ENCODE measurements at places on chromosomes 11 and 22. TPM values are rescaled to one million over a fixed set of nuclear protein-coding genes. Genes with fewer than 3 reads are reported as not detected.

DNA sequence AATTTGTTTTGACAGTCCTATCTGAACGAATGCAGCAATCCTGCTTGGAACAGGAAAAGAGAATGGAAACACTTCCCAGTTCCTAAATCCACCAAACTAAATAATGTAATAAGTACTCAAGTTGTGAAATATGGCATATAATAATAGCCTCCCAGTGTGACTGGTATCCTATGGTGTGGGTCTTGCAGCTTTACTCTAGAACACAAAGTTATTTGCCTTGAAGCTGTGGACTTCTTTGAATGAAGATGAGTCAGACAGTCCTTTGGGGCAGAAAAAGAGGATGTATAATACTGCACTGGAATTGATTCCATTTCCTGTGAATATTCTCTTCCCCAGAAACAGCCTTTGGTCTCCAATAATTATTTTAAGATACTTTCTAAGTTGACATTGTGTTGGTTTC is 887.0 kb downstream of the KCNA4 start:
- DNase-seq = no peak

DNA sequence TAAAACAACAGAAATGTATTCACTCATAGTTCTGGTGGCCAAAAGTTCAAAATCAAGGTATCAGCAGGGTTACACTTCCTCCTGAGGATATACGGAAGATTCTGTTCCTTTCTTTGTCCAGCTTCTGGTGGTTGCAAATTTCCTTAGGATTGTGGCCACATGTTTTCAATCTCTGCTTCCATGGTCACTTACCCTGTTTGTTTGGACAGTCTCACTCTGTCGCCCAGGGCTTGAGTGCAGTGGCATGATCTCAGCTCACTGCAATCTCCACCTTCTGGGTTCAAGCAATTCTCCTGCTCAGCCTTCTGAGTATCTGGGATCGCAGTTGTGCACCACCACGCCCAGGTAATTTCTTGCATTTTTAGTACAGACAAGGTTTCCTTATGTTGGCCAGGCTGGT is 534.3 kb downstream of the KCNA4 start:
- DNase-seq = no peak

Gene KCNQ1
- total RNA-seq = not detected

DNA sequence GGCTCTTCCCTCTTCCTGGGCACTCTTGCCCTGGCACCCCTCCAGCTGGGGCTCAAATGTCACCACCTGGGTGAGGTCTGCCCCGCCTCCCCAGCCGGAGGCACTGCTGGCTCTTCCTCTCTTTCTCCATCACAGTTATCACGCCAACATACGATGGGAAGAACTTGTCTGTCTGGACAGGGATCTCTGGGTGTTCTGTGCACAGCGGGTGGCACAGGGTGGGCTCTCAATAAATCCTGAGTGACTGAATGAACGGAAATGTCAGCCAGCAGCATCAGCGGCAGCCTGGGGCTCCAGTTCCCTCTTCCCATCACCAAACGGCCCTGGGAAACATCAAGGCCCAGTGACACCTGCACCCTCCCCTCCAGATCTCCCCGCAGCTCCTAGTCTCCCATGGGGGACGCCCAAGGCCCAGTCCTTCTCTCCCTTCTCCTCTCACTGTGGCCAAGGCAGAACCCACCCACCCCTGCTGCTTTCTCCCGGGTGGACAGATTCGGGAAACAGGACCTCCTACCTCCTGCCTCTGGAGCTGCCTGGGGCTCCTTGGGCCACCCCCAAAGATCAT is 440 bp upstream of the SLC25A45 start:
- DNase-seq = no peak

DNA sequence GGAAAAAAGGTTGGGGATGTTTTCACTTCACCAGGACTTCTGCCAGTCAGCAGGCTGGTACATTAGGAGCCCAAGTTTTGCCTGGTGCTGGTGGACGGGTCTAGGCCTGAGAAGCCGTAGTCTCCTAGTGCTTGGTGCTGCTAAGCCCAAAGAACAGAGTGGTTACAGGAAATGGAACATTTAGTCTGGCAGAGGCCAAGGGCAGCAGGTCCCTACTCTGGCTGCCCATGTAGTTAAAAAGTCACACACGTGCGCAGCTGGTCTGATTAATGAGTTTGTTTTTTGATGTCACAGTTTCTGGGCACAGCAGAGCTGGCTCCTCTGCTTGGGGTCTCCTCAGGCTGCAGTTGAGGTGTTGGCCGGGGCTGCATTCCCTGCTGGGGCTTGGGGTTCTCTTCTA is 20.6 kb downstream of the BCR start:
- no peak for DNase-seq

Gene E2F8
- 4.0 TPM for total RNA-seq

DNA sequence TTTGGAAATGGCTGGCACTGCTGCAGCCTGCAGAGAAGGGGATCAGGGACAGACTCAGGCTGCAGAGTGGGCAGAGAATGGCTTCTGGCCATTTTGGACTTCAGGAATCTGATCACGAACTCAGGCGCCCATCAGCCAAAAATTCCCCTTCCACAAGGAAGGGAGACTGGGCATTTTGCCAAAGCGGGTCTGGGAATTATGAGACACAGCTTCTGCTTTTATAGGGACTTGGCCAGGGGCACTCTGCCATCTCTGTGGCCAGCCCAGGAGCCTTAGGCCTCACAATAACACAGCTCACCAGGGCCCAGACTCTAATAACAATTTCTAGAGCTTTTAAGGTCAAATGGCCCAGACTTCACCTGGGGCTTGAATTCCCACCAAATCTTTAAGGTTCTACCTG is 74.7 kb downstream of the CHST1 start:
- DNase-seq = peak; percentile 27

GRCh38 chr11:96263238-96263763 is 79.7 kb downstream of the MAML2 start:
- no peak for DNase-seq

- no peak for DNase-seq
Observed at GRCh38 chr11:11071486-11071885, 213.6 kb upstream of the ZBED5 start.

DNA sequence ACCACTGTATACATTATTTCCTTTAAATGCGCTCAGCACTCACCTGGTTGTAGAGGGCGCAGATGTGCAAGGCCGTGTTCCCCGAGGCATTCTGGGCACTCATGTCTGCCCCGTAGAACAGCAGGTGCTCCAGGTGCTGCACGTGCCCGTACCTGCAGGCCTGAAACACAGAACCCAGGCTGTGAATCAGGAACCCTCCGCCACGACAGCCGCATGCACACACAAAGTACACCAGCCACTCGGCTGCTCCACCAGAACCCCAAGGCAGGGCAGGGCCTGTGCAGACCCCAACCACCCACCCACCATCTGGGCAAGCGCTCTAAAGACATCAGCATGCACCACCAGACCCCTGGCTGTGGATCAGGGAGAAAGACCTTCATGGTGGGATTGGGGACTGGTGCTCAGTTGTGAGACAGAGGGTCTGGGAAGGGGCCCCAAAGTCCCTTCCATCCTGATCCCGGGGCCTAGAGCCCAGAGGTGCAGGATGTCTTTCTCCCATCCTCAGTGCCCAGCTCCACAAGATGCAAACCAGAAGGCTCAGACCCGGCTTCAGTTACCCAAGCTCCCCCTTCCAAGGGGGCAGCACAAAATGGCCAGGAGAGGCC is 177.2 kb downstream of the SHANK2 start:
- DNase-seq = no peak

Gene CHRM4
- 0.48 TPM for total RNA-seq

Gene TMEM191B
- not detected for total RNA-seq

DNA sequence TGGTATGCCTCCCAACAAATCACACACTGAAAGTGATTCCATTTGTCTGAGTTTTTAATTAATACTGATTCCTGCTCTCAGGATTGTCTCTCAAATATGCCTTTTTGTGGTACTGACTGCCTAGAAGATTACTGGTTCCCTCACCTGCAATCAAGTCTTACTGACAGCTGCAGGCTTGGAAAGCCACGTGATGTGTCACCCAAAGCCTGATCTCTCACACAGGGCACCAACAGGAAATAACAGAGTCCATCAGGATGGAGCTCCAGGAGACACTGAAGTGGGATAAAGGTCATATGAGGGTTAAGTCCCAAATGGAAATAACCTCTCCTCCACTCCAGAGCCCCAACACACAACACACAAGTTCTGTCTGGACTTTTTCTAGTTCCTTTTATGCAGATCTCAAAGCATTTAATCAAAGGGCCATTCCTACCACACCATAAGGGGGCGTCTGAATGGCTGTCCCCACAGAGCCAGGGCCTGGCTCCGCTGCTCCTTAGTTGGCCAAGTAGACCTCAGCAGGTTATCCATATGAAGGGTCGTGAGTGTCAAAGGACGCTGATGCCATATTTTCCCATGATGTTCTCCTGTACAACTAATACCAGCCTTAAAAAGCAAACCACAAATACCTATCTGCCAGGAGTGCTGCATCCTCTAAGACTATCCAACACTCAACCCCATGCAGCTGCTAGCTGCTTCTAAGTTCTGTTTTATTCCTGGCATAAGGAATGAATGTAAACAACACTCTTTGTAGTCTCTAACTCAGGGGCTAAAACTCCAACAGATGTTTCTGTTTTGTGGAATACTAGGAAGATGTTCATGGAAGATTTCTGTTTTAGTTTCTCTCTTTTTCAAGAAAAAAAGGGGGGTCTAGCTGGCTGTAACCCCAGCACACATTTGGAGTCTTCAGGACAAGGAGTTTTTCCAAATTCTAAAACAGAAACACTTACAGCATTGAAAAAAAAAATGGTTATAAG is 13.0 kb downstream of the SCUBE2 start:
- no peak for DNase-seq

DNA sequence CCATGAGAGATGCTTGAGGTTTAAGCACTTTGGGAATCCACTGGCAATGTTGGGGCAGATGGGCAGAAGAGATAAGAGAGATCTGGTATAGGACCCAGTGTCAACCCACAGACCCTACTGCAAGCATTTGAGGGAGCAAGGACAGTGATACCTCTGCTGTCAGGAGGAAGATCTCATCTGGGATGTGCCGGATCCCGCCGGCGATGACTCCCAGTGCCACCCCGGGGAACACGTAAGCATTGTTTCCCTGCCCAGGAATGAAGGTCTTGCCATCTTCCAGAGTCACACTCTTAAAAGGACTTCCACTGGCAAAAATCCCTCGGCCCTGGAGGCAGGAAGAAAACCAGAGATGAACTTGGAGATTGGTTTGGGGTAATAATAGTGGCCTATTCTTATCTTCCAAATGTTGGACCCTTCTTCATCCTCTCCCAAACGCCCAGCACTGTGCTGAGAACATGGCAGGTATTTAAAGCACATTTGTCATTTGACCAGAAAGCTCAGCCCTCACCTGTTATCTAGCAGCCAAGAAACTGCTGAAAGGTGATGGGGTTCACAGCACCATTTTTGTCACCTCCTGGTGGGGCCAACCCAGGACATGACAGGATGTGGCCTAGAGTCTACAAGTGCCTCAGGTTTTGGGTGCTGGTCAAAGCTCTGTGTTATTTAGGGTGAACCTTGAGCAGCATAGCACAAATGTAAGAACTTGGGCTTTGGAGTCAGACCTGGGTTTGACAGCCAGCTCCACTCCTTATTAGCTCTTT is 71.7 kb downstream of the CCDC81 start:
- DNase-seq = no peak

DNA sequence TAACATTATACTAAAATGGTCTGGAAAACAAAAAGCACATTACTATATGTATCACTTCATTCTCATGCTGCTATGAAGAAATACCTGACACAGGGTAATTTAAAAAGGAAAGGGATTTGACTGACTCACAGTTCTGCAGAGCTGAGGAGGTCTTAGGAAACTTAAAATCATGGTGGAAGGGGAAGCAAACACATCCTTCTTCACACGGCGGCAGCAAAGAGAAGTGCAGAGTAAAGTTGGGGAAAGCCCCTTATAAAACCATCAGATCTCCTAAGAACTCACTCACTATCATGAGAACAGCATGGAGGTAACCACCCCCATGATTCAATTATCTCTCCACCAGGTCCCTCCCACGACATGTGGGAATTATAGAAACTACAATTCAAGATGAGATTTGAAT is 60.0 kb downstream of the FAM181B start:
- DNase-seq = no peak

DNA sequence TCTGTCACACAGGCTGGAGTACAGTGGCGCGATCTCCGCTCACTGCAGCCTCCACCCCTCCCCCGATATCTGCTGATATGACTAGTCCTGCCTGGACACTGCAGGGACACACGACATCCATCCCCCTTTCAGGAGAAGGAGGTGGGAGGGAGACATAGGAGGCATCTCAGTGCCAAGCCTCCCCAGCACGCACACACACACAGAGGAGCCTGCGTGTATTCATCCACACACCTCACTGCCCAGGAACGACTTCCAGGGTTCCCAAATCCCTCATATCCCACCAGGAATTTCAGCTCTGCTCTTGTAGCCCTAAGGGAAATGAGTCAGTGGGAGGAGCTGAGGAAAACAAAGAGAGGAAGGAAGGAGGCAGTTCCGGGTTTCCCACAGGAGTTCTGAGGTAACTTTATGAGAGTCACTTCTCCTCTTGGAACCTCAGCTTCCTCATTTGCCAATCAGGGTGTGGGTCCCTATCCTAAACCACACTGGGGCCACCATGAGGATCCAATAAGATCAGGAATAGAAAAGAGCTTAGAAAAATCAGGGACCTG is 37.2 kb upstream of the ACER3 start:
- peak; percentile 89 for DNase-seq

DNA sequence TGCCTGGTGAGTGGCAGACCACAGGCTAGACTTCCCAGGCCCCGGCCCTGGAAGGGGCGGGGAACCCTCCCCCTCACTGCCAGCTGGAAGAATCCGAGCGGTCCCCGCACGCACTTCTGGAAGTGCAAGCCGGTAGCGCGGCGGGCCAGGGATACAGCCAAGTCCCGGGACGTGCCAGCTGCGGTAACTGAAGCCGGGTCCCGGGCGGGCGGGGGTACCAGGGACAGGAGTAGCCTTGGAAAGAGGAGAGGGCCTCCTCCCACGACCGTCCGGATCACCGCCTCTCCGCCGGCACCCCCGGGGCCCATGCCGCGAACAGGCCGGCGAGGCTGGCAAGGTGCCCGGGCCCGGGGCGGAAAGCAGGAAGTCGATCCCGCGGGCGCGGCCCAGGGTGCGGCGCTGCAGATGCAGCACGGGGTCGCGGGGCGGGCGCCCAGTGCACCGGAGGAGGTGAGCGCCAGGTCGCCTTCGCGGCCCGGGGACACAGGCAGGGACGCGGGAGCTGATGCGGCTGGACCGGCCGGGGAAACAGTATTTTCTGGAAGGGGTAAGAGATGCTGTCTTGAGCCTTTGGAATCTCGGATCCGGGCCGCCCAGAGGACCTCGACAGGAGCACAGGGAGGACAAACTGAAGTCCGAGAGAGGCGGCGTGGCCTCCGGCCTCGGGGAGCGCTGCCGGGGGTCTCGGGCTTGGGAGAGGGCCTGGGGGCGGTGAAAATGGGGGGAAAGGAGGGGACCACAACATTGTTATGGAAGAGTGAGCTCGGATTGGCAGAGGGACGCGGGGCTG is 783 bp upstream of the SLC35C1 start:
- DNase-seq = peak; percentile 59

GRCh38 chr11:116727990-116728389 is 44.8 kb downstream of the BUD13 start:
- no peak for DNase-seq

DNA sequence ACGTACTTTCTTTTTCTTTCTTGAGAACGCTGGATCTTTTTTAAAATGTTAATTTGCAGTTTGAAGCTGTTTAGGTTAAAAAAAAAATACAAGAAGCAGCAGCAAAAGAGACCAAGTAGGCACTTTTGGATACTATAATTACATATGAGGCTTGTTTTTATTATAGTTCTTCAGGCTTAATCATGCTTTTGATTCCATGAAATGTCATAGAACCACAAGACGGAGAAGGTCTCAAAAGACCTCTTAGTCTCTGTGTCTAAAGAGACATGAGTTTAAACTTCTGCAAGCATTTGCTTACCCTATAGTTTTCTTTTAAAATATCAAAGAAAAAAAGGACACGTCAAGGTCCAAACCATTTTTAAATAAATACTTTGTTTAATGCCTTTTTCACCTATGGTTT is 18.8 kb upstream of the MMP20 start:
- DNase-seq = no peak
